ENCODE measurements at places on chromosomes 3 and 15. TPM values are rescaled to one million over a fixed set of nuclear protein-coding genes. Genes with fewer than 3 reads are reported as not detected.

The WDR93 gene
- total RNA-seq: not detected

The ISG20 gene
- total RNA-seq: 4.8 TPM

The SCG5 gene
- total RNA-seq: 15.3 TPM

The UBAP1L gene
- 1.5 TPM for total RNA-seq

The RNF168 gene
- 13.2 TPM for total RNA-seq

The GABRB3 gene
- total RNA-seq: 1.8 TPM

The THPO gene
- total RNA-seq: 0.15 TPM

The DNAH12 gene
- total RNA-seq: under 0.01 TPM

The XIRP1 gene
- total RNA-seq: not detected

The ACKR2 gene
- 0.15 TPM for total RNA-seq

The COL8A1 gene
- 45.4 TPM for total RNA-seq

The CCR8 gene
- not detected for total RNA-seq

The CA12 gene
- total RNA-seq: 94.0 TPM

The TMEM158 gene
- 82.2 TPM for total RNA-seq

The CSNK1G1 gene
- 21.0 TPM for total RNA-seq

The ATP2C1 gene
- total RNA-seq: 116 TPM

The NTRK3 gene
- total RNA-seq: 0.17 TPM

The CLDN16 gene
- not detected for total RNA-seq

The CLRN1 gene
- not detected for total RNA-seq

The C3orf22 gene
- not detected for total RNA-seq

The BCHE gene
- 11.1 TPM for total RNA-seq

The PATL2 gene
- 1.3 TPM for total RNA-seq

The P4HTM gene
- 36.5 TPM for total RNA-seq

The ITIH1 gene
- not detected for total RNA-seq

The STRIT1 gene
- not detected for total RNA-seq

The CLDN1 gene
- 0.15 TPM for total RNA-seq

The SYNPR gene
- not detected for total RNA-seq

The C3orf70 gene
- total RNA-seq: 0.87 TPM

The TCTA gene
- 26.6 TPM for total RNA-seq

The BSN gene
- 0.17 TPM for total RNA-seq

The CCRL2 gene
- total RNA-seq: 0.29 TPM

The RASGRP1 gene
- total RNA-seq: under 0.01 TPM

The TRH gene
- total RNA-seq: not detected

The HRG gene
- total RNA-seq: not detected

Data from smooth muscle cell of trachea (primary cell).